Islet precursor cell (in vitro differentiated cells): ENCODE measurements at places on chromosomes 7 and 10.

DNA sequence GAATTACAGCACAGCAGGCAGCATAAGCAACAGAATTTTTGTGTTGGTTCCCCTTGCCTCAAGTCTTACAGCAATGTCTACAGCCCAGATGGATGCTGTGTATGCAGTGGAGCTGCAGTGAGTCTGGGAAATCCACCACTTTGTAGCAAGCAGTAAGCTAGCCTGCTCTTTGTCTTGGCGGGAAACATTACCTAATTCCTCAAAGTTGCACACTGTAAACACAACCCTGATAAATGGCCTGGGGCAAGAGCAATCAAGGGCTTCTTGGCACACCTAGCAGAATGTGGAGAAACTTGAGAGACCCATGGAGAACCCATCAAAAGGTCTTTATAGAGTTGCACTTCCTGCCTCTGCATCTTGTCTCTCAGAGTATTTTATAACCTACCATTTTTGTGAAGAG, 102.0 kb upstream of the FOXP2 start:
- DNase-seq = peak; percentile 71

- peak; percentile 95 for DNase-seq
These were observed 1.9 kb downstream of the TTYH3 start for GRCh38 chr7:2633538-2634266.

DNA sequence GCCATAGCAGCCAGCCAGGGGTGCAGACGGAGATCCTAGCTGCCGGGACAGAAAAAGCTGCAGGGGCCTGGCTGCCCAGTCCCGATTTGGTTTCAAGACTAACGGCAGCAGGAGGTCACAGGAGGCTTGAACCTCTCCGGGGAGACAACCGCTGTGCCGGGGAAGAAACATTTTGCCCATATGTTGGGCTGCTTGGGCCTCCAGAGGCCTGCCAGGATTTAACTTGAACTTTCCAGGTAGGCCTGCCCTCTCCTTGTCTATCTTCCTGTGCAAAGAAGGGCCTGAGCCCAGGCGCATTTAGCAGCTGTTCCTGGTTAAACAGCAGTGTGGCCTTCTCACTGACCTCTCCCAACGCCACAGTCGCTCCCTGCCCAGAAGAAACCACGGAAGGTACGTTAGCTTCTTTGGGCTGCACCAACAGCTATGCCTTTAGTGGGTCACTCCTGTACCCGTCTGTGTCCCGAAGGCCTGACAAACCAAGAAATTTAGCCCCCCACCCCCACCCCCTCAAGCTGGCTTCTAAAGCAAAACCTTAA, 17.1 kb upstream of the PTF1A start:
- no peak for DNase-seq

GRCh38 chr7:36986948-36987724, 262.8 kb upstream of the AOAH start:
- peak; percentile 80 for DNase-seq

GRCh38 chr7:51318886-51319579, 2.4 kb upstream of the COBL start:
- DNase-seq = no peak
